ENCODE measurements at places on chromosomes 2 and 18.

DNA sequence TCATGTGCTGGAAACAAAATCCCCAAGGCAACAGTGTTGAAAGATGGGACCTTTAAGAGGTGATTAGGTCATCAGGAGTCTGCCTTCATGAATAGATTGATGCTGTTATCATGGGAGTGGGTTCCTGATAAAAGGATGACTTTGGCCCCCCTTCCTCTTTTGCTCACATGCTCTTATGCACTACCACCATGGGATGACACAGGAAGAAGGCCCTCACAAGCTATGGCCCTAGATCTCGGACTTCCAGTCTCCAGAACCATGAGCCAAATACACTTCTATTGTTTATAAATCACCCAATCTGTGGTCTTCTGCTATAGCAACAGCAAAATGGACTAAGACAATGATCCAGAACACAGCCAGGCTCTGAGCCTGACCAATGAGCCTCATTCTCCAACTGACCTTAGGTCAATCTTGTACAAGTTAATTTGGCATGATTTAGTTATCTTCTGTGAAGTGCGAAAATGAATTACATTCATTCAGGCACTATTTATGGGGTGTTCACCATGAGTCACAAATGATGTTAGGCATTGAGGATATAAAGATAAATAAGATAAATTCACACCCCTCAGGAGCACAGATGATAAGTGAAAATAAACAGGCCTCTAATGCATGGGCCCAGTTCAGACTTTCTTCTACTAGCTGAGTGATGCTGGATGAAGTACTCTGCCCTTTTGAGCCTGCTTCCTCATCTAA, 37.7 kb upstream of the NT5C1B start:
- DNase-seq = no peak

DNA sequence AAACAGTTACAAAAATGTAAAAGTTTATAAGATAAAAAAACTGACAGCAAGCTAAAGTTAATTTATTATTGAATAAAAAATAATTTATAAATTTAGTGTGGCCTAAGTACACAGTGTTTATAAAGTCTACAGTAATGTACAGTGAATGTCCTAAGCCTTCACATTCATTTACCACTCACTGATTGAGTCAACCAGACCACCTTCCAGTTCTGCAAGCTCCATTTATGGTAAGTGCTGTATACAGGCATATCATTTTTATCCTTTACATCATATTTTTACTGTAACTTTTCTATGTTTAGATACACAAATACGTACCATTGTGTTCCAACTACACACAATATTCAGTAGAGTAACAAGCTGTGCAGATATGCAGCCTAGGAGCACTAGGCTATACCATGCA, 184.2 kb upstream of the LRATD1 start:
- DNase-seq = no peak

DNA sequence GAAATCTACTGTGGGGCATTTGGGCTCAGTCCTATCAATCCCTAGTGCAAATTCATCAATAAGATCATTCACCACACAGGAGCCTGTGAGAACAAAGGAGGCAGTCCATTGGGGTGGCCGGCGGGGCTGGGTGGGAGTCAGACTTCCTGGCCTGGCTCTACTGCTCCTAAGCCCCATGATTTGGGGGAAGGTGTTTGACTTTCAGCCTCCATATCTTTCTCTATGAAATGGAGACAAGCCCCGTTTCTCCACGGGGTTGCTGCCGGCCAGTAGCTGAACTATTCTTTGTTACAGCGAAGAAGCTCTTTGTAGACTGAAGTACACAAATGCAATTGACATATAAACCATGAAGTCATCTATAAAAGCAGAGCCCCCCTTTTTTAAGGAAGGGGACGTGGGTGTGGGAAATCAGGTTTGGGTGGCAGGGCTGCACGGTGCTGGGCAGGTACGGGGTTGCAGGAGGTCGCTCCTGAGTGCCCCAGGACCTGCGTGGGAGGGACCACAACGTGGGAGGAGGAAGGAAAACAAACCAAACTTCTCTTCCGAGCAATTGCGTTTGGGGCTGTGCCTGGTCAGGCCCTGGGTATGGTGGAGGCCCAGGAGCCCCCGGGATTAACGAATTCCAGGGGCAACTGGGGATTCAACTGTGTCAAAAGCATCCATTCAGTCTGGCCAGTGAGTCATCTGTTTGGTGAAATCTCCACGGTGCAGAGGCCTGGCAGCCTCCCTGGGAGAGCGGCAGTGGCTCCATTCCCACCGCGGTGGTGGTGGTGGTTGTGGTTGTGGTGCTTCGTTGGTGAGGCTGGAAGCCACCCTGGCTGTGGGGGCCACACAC, 18.2 kb downstream of the FBLN7 start:
- DNase-seq = no peak

GRCh38 chr18:35413163-35413511, 36.0 kb upstream of the ZNF396 start:
- DNase-seq = no peak

GRCh38 chr2:69827796-69828540, 1.5 kb upstream of the GMCL1 start:
- DNase-seq = no peak

DNA sequence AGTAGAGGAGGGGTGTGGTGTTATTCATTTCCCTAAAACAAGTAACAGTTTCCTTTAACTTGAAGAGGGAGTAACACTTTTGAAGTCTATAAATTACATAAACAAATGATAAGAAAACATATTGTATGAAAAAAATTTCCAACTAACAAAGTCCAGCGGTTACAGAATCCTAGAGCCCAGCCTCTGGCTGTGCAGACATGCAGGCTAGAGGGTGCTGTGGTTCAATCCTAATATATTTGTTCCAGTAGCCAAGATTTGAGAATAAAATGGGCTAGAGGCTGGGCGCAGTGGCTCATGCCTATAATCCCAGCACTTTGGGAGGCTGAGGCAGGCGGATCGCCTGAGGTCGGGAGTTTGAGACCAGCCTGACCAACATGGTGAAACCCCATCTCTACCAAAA, 56.9 kb downstream of the WDR75 start:
- DNase-seq = no peak

DNA sequence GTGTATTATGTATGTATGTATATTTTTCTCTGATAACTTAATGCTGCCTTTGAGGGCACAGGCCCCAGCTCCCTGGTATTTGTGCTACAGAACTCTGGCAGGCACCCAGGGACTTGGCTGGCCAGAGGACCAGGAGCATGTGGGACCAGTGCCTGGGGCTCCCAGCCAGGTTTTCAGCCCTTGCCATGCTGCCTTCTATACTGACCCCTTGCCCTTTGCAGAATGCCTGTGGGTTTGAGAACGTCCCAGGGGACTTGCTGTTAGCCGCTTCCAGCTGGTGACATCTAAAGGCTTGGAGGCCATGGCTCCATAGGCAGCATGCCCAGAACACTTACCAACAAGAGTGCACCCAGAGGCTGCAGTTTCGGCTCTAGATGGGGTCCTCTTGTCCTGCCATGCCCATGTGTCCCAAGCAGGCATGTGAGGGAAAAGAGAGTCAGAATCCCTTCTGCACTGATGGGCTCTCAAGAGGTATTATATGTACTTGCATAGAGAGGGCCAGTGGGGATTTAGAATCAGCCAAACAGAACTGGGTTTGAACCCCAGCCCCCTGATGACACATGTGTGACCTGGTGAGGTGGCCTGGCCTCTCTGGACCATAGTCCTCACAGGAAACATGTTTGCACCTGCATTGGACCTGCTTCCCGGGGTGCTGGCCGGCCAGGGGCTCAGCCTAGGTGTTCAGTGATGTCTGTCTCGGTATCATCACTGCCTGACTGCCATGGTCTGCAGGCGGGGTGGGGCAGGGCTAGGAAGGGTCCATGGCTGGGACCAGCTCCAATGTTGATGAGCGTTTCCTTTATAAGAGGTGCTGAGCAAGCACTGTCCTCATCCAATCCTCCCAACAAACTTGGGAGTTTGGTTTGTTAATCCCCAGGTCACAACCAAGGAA, 119.2 kb upstream of the FHL2 start:
- DNase-seq = no peak

DNA sequence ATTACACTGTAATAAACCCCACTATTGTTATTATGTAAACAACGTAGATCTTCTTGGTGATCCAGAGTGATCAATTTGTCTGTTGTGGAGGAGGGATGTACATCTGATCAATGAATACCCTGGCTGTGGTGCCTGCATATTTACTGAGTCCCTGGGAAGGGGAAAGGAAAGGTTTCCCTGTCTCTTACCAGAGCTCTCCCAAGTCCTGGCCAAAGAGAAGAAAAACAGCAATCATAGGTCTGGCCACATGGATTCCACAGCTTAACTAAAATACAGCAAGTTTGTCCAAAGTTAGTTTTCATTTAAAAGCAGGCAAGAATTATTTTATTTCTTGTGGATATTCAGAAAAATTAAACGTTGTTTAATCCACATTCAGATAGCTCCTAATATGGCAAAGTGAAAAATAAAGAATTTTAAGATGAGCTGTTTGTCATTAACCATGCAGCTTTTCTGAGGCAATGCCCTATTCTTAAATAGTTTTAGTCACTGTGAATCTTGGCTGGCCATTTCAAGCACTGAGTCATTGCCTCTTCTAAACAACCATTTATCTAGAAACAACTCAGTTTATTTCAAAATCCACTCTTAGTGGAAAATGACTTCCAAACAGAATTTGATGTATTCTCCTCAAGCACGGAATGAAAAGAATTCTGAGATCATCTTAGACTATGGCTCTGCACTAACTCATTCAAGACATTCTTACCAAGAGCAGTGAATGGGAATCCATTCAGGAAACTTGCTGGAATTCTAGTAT, 1004.4 kb upstream of the CDH2 start:
- no peak for DNase-seq

DNA sequence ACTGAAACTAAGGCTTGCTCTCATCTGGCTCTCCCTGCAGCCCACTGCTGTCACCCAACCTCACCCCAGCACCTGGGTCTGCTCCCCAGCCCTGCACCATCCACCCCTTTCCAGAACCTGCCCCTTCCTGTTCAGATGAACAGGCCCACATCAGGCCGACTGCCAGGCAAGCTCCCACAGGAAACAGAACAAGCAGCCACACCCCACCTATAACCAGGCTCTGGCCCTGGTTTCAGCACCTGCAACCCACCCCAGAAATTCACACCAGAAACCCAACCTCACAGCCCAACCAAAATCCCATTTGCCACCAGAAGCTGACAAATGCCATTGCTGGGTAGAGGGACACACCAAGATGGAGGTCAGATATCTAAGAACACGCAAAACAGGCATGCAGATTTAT, 159.2 kb upstream of the ID2 start:
- DNase-seq = no peak

DNA sequence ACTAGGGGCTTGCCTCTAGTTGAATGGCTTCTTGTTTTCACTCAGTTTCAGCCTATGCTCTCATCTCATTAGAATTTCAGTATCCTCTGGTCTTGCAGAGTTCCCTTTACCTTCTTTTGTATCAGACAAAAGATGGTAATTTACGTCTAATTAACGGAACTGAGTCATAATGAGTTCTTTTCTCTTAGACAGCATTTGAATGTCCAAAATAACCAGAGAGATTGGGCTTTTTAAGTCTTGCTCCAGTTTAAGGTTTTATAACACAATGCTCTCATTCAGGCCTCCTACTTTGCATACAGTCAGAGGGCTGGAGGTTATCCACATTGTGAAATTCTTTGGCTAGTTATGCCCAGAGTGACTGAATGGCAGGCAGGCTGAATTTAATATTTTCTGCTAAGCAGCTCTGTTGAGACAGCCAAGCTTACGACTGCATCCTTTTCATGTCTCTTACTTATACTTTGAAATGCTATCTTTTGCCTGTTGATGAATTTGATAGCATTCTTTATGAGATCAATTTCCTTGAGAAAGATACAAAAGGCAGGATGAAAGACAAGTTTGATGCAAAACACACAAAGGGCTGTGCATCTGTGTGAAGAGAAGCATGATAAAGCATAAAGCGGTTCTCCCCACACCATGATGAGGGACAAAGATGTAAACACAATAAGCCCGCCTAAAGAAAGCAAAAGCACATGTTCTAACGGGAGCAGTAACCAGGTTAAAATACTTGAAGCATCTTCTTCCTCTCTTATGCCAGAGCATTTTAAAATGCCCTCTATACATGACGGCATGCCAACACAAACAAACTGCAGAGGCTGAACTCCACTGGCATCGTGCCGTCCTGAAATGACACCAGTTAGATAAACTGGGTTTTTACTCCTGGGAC, 90.0 kb downstream of the CDH2 start:
- DNase-seq = no peak

GRCh38 chr2:197673106-197673505, 2.3 kb downstream of the RFTN2 start:
- no peak for DNase-seq

DNA sequence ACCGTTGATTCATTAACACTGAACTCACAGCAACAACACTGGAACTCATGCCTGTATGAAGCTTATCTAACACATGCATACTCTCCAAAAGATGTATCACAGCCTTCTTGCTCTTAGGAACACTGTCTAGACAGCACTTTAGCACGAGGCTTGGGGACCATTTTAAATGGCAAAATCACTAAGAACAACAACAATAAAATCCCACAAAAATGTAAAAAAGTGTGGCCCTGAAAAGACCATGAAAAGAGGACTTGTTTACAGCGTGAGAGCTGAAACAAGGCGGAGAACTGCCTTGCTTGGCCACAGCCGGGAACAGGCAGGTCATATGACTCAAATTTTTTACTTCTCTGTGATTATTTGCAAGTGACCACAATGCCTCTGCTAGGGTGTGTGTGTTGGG, 48.1 kb downstream of the CHN1 start:
- DNase-seq = no peak

DNA sequence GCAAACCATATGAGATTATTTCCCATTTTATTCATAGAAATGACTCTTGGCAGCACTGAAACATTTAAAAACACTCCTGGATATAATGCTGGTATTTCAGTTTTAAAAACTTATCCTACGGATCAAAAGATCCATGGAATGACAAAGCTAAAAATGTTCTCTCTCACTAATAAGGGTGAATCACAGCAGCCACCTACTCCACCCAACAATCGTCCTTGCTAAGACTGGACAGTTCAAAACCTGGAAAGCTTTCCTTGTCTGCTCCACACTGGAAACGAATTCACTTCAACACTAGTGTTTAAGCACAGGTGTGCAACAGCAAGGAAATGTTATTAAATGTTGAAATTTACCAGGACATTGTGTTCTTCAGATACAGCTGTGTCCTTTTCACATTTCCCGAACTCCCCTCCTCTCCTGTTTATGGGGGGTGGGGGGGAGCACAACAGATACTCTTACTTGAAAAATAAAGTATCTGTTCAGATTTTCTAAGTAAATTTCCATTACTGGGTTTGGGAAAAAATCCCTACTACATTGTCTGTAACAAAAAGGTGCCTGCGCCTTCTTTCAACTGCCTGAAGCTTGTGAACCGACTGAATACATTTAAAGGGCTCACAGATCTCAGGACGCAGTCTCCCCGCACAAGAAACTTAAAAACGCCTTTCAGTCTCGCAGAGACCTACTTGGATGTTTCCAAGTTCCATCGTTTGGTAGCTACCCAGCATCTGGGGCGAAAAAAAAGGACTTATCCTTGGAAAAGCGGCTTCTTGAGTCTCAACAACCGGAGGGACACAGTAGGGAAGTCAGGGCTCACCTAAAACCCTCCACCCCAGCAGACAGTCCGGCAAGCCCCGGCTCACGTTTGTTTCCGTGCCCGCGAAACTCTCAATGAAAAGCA, 1.3 kb downstream of the YWHAQ start:
- DNase-seq = no peak

GRCh38 chr2:229407170-229407569, 136.1 kb upstream of the PID1 start:
- no peak for DNase-seq

- DNase-seq = no peak
Observed at GRCh38 chr18:25279556-25279955, 72.4 kb downstream of the ZNF521 start.

GRCh38 chr2:224381521-224382279, 20.2 kb downstream of the FAM124B start:
- DNase-seq = no peak

GRCh38 chr2:40554665-40555294, 102.9 kb upstream of the SLC8A1 start:
- DNase-seq = peak; percentile 21
